ENCODE measurements at places on chromosomes 11 and 22. TPM values are rescaled to one million over a fixed set of nuclear protein-coding genes. Genes with fewer than 3 reads are reported as not detected.
A peak's percentile ranks its signal among the peaks of the same experiment; 100 is the strongest.

DNA sequence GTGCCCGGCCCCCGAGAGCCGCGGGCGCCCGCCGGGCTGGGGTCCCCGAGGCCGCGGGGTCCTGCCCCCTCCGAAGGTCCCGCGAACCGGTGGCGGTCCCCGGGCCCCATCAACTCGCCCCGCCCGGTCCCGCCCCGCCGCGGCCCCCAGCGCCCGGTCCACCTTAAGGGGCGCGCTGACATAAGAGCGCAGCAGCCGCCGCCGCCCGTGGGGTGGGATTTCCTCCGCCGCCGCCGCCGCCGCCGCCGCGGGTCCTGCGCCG lies at the start of gene ZDHHC8:
Gene ZDHHC8 (plus strand): TSS at position 208 of the 262 bp plus-strand sequence. CDS start 144 bp downstream, outside the sequence.
- DNase-seq: peak; percentile 49

GRCh38 chr11:11572386-11572785 lies 49.4 kb downstream of the GALNT18 start:
- no peak for DNase-seq

DNA sequence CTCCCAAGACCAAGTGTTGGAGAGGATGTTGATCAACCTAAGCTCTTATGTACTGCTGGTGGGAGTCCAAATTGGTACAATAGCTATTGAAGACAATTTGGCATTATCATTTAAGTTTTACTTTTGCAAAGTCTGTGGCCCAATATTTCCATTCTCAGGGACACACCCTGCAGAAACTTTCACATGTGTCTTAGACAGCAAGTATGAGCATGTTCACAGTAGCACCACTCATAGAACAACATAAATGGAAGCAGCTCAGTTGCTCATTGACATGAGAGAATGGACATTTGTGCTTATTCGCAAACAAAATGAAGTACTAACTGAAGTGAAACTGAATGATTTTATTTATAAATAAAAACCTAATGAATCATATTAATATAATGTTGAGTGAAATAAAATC lies 135.5 kb downstream of the NOX4 start:
- DNase-seq: no peak

DNA sequence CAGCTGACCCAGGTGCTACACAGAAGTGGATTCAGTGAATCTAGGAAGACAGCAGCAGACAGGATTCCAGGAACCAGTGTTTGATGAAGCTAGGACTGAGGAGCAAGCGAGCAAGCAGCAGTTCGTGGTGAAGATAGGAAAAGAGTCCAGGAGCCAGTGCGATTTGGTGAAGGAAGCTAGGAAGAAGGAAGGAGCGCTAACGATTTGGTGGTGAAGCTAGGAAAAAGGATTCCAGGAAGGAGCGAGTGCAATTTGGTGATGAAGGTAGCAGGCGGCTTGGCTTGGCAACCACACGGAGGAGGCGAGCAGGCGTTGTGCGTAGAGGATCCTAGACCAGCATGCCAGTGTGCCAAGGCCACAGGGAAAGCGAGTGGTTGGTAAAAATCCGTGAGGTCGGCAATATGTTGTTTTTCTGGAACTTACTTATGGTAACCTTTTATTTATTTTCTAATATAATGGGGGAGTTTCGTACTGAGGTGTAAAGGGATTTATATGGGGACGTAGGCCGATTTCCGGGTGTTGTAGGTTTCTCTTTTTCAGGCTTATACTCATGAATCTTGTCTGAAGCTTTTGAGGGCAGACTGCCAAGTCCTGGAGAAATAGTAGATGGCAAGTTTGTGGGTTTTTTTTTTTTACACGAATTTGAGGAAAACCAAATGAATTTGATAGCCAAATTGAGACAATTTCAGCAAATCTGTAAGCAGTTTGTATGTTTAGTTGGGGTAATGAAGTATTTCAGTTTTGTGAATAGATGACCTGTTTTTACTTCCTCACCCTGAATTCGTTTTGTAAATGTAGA lies 1.7 kb downstream of the MALAT1 start:
- peak; percentile 44 for DNase-seq

- no peak for DNase-seq
Observed at GRCh38 chr22:41844036-41844435, 11.1 kb downstream of the SREBF2 start.

The PTPRCAP gene
- total RNA-seq: 47.2 TPM

Measured in transverse colon (tissue), 4 donors.